ENCODE measurements at places on chromosomes 12 and 14.
A peak's percentile ranks its signal among the peaks of the same experiment; 100 is the strongest.

- no peaks in the 10 kb centered on the region for H3K36me3 ChIP-seq
- H3K27me3 ChIP-seq = no peaks in the 10 kb centered on the region
- no peaks in the 10 kb centered on the region for H3K4me1 ChIP-seq
- DNase-seq = no peak
These were observed 6.0 kb upstream of the STK38L start for GRCh38 chr12:27237790-27238771.

DNA sequence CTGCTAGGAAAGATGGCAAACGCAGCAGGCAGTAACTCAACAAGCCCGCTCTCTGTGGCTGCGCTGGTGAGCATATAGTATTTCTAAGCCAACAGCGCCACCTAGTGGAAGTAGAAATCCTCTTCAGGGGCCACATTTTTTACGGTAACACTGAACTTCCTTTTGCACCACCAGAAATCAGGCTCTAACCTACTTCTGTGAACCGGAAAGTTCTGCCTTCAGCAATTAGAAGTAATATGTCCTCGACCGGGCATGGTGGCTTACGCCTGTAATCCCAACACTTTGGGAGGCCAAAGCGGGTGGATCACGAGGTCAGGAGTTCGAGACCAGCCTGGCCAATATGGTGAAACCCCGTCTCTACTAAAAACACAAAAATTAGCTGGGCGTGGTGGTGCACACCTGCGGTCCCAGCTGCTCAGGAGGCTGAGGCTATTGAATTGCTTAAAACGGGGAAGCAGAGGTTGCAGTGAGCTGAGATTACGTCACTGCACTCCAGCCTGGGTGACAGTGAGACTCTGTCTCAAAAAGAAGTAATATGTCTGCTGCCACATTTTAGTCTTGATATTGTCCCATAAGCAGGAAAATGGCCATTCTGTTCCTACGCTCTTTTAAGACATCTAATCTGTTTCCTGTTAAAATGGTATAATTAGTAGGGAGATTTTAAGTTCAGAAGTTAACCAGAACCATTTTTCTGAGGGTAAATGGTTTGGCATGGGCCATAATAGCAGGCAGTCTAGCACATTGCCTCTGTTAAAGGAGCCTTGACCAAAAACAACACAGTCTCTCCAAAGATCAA lies 26.8 kb downstream of the APOBEC1 start:
- peaks cover 3% of the 10 kb centered on the region for H3K27me3 ChIP-seq
- no peaks in the 10 kb centered on the region for H3K36me3 ChIP-seq
- peak; percentile 76 for DNase-seq
- no peak overlapping the region for H3K27ac ChIP-seq
- peaks cover 9% of the 10 kb centered on the region for H3K4me1 ChIP-seq
- H3K4me3 ChIP-seq = peak overlapping the region; percentile 41

DNA sequence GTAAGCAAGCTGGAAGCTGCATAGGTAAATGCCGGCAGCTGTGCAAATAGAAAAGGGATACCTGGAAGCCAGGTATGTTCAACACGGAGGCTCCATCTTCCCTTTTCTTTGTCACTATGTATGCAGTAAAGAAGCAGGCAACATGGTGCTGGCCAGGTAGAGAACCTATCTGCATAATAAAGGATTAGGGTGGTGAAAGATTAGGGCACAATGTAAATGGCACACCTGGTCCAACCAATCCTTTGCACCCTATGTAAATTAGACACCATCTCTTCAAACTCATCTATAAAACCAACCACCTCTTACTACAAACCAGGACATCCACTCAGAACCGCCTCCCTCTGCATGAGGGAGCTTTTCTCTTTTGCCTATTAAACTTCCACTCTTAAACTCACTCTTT lies 32.3 kb downstream of the RPS29 start:
- H3K4me3 ChIP-seq = no peak overlapping the region
- H3K27ac ChIP-seq = no peak overlapping the region
- no peak for DNase-seq
- H3K27me3 ChIP-seq = no peaks in the 10 kb centered on the region
- H3K4me1 ChIP-seq = no peaks in the 10 kb centered on the region

GRCh38 chr12:18907728-18908127 lies 169.8 kb downstream of the CAPZA3 start:
- H3K27me3 ChIP-seq = no peaks in the 10 kb centered on the region
- no peak overlapping the region for H3K4me3 ChIP-seq
- DNase-seq = no peak

DNA sequence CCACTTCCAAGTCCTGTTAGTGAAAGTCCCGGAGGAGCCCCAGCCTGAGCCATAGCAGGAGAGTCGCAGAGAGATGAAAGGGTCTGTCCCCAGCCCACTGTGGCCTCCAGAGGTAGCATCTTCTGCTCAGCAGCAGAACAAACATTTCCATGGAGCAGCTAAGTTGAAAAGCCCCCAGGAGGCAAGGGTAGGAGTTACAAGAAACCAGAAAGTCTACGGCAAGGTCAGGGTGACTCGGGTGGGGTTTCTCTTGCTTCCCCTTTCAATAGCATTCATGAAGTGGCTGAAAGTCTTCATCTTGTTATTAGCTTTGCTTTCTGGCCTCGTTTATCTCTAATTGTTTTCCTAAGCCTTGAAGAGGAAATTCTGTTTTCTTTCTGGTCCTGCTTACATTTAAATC lies 151.2 kb upstream of the DIO3 start:
- no peaks in the 10 kb centered on the region for H3K36me3 ChIP-seq
- peaks cover 13% of the 10 kb centered on the region for H3K4me1 ChIP-seq
- H3K27me3 ChIP-seq = peaks cover 22% of the 10 kb centered on the region
- H3K4me3 ChIP-seq = no peak overlapping the region

DNA sequence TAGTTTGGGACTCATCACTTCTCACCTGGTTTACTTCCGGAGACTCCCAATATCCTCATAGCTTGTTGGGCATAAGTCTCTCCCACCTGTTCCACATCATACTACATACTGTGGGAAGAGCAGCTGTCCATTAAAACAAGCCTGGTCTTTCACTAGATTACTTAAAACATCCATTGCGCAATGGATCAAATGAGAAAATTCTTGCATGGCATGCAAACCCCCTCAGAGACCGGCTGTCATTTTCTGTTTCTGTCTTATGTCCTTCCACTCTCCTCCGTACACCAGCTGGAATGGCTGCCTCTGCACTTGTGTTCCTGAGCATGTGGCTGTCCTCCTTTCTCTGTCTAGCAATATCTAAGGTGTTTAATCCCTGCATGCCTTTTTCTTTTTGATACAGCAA lies 265.6 kb downstream of the TMEM117 start:
- H3K4me1 ChIP-seq = no peaks in the 10 kb centered on the region
- H3K27me3 ChIP-seq = no peaks in the 10 kb centered on the region
- no peak overlapping the region for H3K4me3 ChIP-seq
- DNase-seq = no peak

- no peak overlapping the region for H3K4me3 ChIP-seq
- H3K27me3 ChIP-seq = no peaks in the 10 kb centered on the region
- DNase-seq = no peak
- no peak overlapping the region for H3K27ac ChIP-seq
These were observed 104.6 kb upstream of the ATF1 start for GRCh38 chr12:50659260-50659659.

GRCh38 chr12:130013771-130014484 lies 110.1 kb upstream of the TMEM132D start:
- H3K27ac ChIP-seq = no peak overlapping the region
- H3K4me1 ChIP-seq = peaks cover 11% of the 10 kb centered on the region
- no peak for DNase-seq
- no peaks in the 10 kb centered on the region for H3K36me3 ChIP-seq
- H3K4me3 ChIP-seq = no peak overlapping the region

DNA sequence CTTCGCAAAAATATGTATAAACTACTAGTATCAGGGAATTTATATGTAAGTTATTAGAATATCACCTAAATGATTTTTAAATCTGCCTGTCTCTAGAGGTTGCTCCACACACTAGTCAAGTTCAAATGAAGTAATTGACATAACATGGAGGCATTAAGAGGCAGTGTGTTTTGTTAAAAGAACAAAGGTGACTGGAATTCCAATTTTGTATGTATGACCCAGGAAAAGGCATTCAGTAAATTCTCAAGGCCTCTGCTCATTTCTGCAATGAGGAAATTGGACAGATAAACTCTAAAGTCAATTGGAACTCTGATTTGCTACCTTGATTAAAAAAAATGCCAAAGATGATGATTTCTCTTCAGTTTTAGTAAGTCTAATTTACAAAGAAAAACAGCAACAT lies 117.1 kb downstream of the NAV3 start:
- DNase-seq = no peak
- no peaks in the 10 kb centered on the region for H3K36me3 ChIP-seq
- H3K4me1 ChIP-seq = peaks cover 11% of the 10 kb centered on the region
- H3K27ac ChIP-seq = no peak overlapping the region
- H3K27me3 ChIP-seq = no peaks in the 10 kb centered on the region

GRCh38 chr12:104566244-104566993 lies 109.7 kb downstream of the CHST11 start:
- H3K27me3 ChIP-seq = no peaks in the 10 kb centered on the region
- H3K36me3 ChIP-seq = no peaks in the 10 kb centered on the region

GRCh38 chr12:53191096-53191884 lies 10.6 kb upstream of the CSAD start:
- DNase-seq = no peak
- H3K4me3 ChIP-seq = no peak overlapping the region
- no peak overlapping the region for H3K27ac ChIP-seq
- peaks cover 8% of the 10 kb centered on the region for H3K4me1 ChIP-seq
- H3K27me3 ChIP-seq = no peaks in the 10 kb centered on the region
- H3K36me3 ChIP-seq = peaks cover 29% of the 10 kb centered on the region

DNA sequence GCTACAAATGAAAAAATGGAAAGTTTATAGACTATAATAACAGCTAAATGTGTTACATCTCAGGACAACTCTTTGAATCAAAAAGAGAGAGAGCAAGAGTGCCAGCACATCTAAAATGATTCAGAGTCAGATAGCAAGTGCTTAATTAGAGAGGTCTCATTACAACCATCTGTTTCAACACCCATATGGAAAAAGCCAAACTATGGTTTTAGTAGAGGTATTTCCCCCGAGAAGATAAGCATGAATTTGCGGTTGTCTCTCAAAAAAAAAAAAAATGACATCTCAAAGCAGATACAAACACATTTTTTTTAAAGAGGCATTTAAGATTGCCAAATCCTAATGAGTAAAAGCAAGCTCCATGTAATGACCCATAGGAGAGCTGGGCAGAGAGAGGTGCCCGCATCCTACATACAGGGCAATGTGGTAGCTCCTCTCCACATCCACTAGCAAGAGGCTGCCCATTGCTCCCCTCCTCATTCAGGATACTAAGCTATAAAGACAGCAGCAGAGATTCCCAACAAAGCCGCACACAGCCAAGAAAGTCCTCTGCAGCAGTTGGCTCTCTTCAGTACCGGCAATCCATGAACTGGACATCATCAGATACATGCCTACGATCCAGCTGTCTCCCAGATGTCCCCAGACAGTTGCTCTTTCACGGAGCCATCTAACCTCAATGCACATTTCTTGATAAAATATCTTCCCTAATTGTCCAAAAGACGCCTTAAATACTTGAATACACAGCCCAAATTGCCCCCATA lies 100.4 kb downstream of the EFCAB11 start:
- no peak for DNase-seq
- H3K36me3 ChIP-seq = no peaks in the 10 kb centered on the region
- H3K27me3 ChIP-seq = no peaks in the 10 kb centered on the region
- H3K27ac ChIP-seq = no peak overlapping the region

DNA sequence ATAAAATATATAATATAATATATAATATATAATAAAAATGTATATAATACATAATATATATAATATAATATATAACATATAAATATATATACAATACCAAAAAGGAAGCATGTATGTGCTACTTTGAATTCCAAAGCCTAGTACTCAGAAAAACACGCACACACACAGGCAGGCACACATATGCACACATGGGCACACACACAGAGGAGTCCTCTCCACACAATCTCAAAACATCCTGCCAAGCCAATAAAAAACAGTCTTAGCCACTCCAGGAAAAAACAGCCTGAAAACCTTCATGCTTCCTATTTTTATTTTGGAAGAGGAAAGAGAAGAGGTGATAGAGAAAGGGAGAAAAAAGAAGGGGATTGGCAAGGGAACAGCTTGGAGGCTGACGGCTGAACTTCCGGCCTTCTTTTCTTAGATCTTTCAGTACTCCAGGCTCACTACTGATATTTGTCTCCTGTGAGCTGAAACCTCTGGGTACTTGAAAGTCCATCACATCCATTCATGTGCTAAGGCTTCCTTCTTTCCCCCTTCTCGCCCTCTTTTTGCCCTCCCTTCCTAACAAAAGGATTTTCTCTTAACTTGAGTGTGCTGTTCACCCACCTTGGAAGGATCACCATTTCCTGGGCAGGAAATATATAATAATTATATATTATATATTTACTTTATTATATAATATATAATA lies 394.2 kb downstream of the NUAK1 start:
- no peak overlapping the region for H3K4me3 ChIP-seq
- peaks cover 28% of the 10 kb centered on the region for H3K4me1 ChIP-seq
- no peak for DNase-seq
- no peak overlapping the region for H3K27ac ChIP-seq

DNA sequence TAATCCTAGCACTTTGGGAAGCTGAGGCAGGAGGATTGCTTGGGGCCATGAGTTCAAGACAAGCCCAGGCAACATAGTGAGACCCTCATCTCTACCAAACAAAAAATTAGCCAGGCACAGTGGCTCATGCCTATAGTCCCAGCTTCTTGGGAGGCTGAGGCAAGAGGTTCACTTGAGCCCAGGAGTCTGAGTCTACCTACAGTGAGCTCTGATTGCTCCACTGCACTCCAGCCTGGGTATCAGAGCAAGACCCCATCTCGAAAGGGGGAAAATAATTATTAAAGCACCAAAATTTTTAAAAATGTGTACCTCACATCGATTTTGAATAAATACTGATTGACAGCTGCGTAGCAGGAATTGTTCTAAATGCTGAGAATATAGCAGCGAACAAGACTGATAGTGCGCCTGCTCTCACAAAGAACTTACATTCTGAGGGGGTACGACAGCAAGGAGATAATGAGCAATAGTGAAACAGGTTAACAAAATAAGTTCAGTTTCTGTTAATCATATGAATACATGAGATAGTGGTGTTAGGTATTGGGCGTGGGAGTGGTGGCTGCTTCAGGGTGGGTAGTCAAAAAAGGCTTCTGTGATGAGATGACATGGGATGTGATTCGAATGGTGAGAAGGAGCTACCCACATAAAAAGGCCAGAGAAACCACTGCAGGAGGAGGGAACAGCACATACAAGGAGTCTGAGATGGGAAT lies 19.6 kb downstream of the HCFC2 start:
- peaks cover 63% of the 10 kb centered on the region for H3K36me3 ChIP-seq
- no peak overlapping the region for H3K27ac ChIP-seq
- H3K4me3 ChIP-seq = no peak overlapping the region
- H3K4me1 ChIP-seq = peaks cover 1% of the 10 kb centered on the region
- no peaks in the 10 kb centered on the region for H3K27me3 ChIP-seq

GRCh38 chr14:97273540-97273939 lies 476.4 kb downstream of the VRK1 start:
- no peak overlapping the region for H3K27ac ChIP-seq
- H3K4me1 ChIP-seq = no peaks in the 10 kb centered on the region
- peaks cover 24% of the 10 kb centered on the region for H3K27me3 ChIP-seq

GRCh38 chr14:22977684-22978486 lies 4.5 kb downstream of the AJUBA start:
- H3K4me1 ChIP-seq = peaks cover 65% of the 10 kb centered on the region
- peak; percentile 63 for DNase-seq
- no peak overlapping the region for H3K4me3 ChIP-seq
- H3K36me3 ChIP-seq = peaks cover 5% of the 10 kb centered on the region

GRCh38 chr12:94149781-94150239 lies 1.4 kb downstream of the PLXNC1 start:
- DNase-seq = peak; percentile 57
- H3K4me3 ChIP-seq = peak overlapping the region; percentile 79
- H3K27me3 ChIP-seq = peaks cover 67% of the 10 kb centered on the region
- peaks cover 37% of the 10 kb centered on the region for H3K4me1 ChIP-seq
- H3K27ac ChIP-seq = no peak overlapping the region

- H3K27ac ChIP-seq = no peak overlapping the region
- no peaks in the 10 kb centered on the region for H3K27me3 ChIP-seq
- no peak overlapping the region for H3K4me3 ChIP-seq
- DNase-seq = no peak
- no peaks in the 10 kb centered on the region for H3K36me3 ChIP-seq
- H3K4me1 ChIP-seq = no peaks in the 10 kb centered on the region
These were observed 62.6 kb downstream of the TMEM117 start for GRCh38 chr12:43898474-43898873.
